ENCODE measurements at places on chromosomes 5 and 9.

DNA sequence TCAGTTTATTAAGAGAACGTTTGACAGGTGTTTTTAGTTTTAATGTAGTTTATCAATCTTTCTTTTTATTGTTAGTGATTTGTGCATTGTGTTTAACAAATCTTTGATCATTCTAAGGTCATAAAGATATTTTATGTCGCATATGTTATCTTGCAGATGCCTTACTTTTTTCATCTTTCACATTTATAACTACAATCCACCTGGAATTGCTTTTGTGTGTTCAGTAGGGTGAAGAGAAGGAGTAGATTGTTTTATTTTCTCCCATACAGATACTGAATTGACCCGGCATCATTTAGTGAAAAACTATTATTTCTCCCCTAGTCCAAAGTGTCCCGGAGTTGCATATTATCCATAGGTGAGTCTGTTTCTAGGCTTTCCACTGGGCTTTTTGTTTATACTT is 179.4 kb upstream of the RGMB start:
- no peak for DNase-seq

DNA sequence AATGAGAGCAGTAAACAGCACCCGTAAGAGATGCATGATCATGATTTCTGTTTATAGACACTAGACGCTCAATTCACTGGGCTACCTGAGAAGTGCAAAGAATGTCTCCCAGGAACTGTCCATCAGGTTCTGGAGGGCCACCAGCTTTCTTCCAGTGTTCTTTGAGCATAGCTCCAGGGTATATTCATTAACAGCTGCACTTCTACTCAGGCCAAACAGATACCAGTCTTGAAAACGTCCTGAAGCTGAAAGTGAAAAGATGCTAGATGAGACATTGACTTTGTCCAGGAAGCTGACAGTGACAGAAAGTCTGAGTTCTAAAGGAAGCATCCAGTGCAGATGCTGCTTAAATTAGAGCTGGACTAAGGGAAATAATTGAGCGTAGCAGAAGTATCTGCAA is 488.7 kb upstream of the TYRP1 start:
- no peak for DNase-seq

- DNase-seq = no peak
Observed at GRCh38 chr5:102596113-102596512, 97.3 kb upstream of the SLCO6A1 start.

- DNase-seq = no peak
Observed at GRCh38 chr9:18707061-18707461, 233.1 kb downstream of the ADAMTSL1 start.

DNA sequence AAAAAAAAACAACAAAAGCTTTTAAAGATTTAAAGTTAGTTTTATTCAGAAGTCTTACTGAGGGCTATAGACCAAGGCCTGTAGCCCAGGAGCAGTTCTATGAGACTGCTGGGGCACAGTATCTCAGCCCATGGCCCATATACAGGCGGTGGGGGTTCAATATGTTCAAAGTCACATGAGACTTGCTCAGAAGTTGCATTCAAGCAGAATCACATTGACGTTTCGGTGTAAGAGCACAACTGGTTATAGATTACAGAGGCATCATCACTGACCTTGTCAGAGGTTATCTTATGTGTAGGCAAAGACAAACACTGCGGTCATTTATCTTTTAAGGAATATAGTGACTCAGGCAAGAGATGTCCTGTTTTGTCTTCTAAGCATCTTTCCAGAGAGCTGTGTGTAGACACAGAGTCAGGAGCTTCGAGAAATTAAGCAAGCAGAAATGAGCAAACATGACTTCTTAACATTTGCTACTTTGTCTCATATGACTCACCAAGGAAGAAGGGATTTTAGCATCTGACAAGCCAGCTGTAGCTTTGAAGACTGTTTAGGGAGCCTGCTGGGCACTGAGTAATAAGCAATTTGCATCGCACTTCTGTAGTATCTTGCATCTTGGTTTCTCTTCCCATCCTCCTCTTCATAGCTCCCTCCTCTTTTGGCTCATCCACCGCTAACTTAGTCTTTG is 12.9 kb upstream of the F2RL1 start:
- DNase-seq = no peak

DNA sequence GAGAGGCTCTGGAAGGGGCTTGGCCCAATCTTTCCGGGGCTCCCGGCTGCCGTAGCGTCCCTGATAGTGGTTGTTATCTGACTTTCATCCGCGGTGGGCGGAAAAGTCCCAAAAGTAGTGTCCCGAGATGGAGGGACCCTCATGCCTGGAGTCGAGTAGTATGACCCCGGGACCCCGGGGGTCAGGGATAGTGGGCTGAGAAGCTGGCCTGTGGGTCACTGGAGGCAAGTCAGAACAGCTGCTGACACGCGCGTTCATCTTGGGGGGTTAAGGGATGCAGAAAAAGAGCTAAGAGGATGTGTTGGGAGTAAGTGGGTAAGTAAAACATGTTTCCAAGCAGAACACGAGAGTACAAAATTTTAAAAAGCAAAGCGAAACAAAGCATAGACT is 123.4 kb downstream of the TMEM161B start:
- no peak for DNase-seq

GRCh38 chr5:38538161-38538560 is 18.3 kb downstream of the LIFR start:
- DNase-seq = no peak

DNA sequence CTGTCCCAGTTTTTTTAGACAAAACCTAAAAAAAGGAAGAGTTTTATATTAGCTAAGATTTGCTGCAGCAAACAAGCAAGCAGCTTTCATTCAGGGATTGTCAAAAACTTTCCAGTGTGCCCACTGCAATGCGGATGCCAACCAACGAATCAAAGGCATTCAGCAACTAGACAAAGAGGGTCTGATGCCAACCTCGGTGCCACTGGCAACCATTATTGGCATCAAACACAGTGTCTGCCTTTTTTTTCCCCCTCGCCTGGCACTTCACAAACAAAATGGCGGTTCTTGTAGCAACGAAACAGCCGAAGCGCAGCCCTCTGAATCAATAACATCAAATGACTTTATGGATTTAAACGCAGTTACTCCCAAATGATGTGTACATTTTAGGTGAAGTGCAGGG is 10.4 kb downstream of the NFIB start:
- no peak for DNase-seq

- DNase-seq = no peak
Observed at GRCh38 chr9:104494808-104495207, 9.3 kb upstream of the OR13F1 start.

GRCh38 chr5:97067296-97067850 is 75.0 kb downstream of the LIX1 start:
- no peak for DNase-seq

GRCh38 chr9:132988244-132989013 is 9.9 kb downstream of the GFI1B start:
- DNase-seq = no peak

- DNase-seq = no peak
Observed at GRCh38 chr5:152185547-152186245, 219.4 kb downstream of the NMUR2 start.

- no peak for DNase-seq
Observed at GRCh38 chr5:43016217-43016779, 23.8 kb downstream of the ANXA2R start.

DNA sequence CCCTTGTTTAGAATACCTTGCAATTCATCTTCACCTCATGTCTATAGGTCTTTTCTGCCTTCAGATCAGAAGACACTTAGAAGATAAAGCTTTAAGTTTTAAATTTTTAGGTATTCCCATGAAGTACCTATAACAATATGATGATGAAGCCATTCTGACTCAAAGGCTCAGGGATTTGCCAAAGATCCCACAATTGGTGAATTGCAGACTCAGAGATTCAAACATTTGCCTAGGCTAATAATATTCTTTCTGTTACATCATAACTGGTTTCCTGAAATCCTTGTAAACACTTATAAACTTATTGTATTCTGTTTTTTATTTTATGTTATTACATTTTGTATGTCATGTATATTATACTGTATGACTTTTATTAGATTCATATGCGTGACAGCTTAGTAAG is 62.8 kb upstream of the ZFAND5 start:
- DNase-seq = no peak

DNA sequence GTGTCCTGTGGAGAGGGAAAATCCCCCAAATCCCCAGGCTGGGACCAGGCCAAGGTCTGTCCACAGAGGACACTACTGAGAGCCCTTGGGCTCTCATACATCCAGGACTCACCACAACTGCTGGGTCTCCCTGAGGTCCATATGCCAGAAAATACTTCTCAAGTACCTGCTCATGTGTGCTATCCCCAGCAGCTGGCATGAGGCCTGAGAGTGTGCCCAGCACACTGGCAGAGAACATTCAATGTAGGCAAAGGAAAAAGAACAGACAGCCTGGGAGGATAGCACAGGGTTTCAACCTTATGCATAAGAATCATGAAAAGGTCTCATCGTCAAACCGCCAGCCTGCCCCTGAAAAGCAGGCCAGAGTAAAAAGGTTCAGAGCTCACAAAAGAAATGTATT is 154.1 kb upstream of the TAS2R1 start:
- DNase-seq = no peak

GRCh38 chr9:84002344-84002743 is 21.7 kb downstream of the RMI1 start:
- DNase-seq = no peak

DNA sequence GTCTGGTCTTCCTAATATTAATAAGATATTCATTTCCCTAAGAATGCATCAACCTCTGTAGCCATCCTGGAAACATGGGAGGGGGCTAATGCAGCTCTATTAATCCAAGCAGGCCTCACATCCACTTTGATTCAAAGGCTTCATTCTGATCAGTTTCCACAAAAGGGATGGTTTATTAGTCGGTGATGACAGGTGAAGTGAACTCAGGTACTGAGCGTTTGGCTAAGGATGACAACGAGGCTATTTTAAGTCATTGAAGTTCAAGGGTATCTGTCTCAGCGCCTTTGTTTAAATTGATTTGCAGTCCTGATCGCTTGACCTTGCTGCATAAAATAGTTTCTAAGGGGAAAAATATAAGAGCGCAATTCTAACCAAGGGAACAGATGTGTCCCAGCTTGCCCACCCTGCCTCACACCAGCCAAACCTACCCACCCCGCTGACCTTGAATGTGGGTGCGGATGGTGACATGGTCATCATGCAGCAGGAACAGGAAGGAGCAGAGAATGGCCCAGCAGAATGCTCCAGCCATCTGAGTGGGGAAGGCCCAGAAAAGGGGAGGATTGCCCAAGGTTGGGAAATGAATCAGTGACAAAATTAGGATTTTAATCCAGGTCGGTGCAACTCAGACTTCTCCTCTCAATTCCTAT is 70.5 kb upstream of the ZNF618 start:
- DNase-seq = no peak

- no peak for DNase-seq
Observed at GRCh38 chr5:39108987-39109386, 34.8 kb upstream of the RICTOR start.

DNA sequence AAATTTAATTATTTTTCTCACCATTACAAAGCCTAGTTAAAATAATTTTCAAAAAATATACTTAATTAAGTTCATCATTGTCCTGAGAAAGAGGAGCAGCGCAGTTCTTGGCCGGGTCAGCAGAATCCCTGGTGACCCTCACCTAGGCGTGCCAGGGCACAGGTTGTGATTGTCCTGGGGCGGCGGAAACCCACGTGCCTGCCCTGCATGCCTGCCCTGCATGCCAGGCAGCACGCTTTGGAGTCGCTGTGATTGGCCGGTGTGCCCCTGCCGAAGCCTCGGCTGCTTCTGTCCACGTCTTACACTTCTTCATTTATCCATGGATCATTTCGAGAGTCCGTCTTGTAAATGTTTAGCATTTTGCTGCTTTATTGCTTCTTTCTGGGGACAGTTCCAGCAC is 25.6 kb downstream of the SLC12A2 start:
- no peak for DNase-seq

GRCh38 chr9:24487946-24488345 is 57.8 kb downstream of the IZUMO3 start:
- no peak for DNase-seq

- no peak for DNase-seq
Observed at GRCh38 chr9:106478727-106479126, 384.2 kb upstream of the ZNF462 start.

DNA sequence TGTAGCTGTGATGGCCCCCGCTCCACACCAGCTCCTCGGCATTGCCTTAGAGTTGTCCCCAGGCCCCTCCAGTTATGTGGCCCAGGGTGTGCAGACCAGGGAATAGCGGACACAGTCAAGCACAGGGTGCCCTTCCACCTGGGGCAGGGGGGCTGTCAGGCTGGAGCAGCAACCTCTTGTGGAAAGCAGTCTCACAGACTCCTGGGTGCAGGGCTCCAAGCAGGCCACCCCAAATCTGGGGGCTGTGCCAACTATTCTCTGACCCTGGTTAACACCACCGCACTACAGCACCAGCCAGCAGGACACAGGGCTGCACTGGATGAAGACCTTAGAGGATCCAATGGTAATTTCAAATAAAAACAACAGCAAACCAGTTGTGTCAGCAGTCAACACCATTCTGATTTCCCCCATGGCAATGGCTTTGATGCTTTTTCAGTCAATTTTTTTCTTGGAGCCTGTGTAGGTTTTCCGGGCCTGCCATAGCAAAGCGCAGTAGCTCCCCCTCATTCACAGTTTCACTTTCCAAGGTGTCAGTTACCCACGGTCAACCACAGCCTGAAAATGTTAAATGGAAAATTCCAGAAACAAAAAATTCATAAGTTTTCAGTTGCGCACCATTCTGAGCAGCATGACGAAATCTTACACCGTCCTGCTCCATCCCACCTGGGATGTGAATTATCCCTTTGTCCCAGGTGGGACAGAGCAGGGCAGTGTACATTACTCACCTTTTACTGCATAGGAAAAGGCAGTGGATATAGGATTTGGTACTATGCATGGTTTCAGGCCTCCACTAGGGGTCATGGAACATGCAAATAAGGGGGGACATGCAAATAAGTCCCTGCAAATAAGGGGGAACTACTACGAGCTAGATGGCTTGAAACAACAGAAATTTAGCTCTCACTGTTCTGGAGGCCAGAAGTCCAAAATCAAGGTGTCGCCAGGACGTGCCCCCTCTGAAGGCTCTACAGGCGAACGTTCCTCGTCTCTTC is 49.0 kb downstream of the C5orf15 start:
- DNase-seq = no peak

DNA sequence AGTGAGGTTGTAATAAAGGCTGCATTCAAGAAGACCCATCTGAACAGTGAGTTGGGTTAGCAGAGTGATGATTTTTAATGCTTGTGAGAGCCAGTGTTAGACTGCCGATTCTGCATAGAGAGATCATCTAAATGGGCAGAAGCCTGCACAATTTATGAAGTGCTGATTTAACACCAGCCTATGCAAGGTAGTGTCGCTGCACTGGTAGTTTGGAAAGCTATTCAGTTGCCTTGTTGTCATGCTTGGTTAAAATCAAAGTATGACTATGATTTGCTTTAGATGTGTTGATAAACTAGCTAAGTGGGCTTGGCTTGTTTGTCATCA is 379 bp upstream of the LRRTM2 start:
- DNase-seq = no peak
